ENCODE measurements at places on chromosomes 1 and 21. TPM values are rescaled to one million over a fixed set of nuclear protein-coding genes. Genes with fewer than 3 reads are reported as not detected.

GRCh38 chr1:27876341-27877114, 4.2 kb downstream of the THEMIS2 start:
- DNase-seq = no peak
- no peaks in the 10 kb centered on the region for H3K36me3 ChIP-seq
- H3K4me1 ChIP-seq = peaks cover 6% of the 10 kb centered on the region
- no peak overlapping the region for H3K4me3 ChIP-seq
- no peak overlapping the region for H3K27ac ChIP-seq

DNA sequence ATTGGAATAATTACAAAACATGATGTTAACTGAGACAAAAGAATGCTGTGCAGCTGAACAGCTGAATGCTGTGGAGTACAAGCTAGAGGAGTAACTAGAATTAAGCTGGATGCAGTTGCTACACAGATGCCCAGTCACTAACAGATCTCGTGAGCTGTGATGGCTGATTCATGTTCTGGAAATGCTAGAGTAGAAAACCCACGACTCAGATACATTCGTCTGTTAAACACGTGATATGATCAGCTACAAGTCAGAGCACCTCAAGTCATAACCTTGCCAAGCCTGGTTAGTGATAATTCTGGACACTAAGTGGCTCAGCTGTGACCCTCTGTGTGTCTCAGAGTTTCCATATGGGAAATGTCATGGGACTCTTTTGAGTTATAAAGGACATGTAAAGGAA, 89.7 kb upstream of the ESRRG start:
- H3K36me3 ChIP-seq = no peaks in the 10 kb centered on the region
- peaks cover 7% of the 10 kb centered on the region for H3K4me1 ChIP-seq
- no peak overlapping the region for H3K4me3 ChIP-seq

DNA sequence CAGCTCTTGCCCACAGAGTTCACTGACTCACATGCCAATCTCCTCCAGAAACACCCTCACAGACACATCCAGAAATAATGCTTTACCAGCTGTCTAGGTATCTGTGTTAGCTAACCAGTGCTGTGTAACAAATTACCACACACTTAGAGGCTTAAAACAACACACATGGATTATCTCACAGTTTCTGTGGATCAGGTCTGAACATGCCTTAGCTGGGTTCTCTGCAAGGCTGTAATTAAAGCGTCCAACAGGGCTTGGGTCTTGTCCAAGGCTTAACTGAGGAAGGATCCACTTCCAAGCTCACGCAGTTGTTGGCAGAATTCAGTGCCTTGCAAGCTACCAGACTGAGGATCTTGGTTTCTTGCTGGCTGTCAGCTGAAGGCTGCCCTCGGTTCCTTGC, 92.5 kb upstream of the RGS4 start:
- H3K36me3 ChIP-seq = no peaks in the 10 kb centered on the region
- no peak overlapping the region for H3K27ac ChIP-seq
- H3K27me3 ChIP-seq = no peaks in the 10 kb centered on the region
- H3K4me3 ChIP-seq = no peak overlapping the region
- peaks cover 4% of the 10 kb centered on the region for H3K4me1 ChIP-seq

GRCh38 chr1:87872189-87872588, 543.5 kb downstream of the LMO4 start:
- no peak for DNase-seq
- no peak overlapping the region for H3K4me3 ChIP-seq
- no peaks in the 10 kb centered on the region for H3K4me1 ChIP-seq
- H3K36me3 ChIP-seq = no peaks in the 10 kb centered on the region
- no peak overlapping the region for H3K27ac ChIP-seq

- H3K27ac ChIP-seq = no peak overlapping the region
- DNase-seq = no peak
- no peak overlapping the region for H3K4me3 ChIP-seq
- no peaks in the 10 kb centered on the region for H3K27me3 ChIP-seq
- no peaks in the 10 kb centered on the region for H3K4me1 ChIP-seq
Observed at GRCh38 chr1:6547301-6547700, 7.0 kb downstream of the NOL9 start.

GRCh38 chr1:7558921-7559869, 211.9 kb upstream of the VAMP3 start:
- no peak overlapping the region for H3K27ac ChIP-seq
- H3K27me3 ChIP-seq = peaks cover 13% of the 10 kb centered on the region
- no peaks in the 10 kb centered on the region for H3K36me3 ChIP-seq
- DNase-seq = no peak
- peaks cover 22% of the 10 kb centered on the region for H3K4me1 ChIP-seq

- H3K27me3 ChIP-seq = no peaks in the 10 kb centered on the region
- no peak overlapping the region for H3K4me3 ChIP-seq
- H3K27ac ChIP-seq = peak overlapping the region; percentile 35
- peaks cover 50% of the 10 kb centered on the region for H3K4me1 ChIP-seq
- no peak for DNase-seq
- H3K36me3 ChIP-seq = peaks cover 13% of the 10 kb centered on the region
Observed at GRCh38 chr1:59706303-59706599, 108.5 kb upstream of the HOOK1 start.

GRCh38 chr1:199545780-199546179, 481.7 kb upstream of the NR5A2 start:
- H3K27ac ChIP-seq = no peak overlapping the region
- no peaks in the 10 kb centered on the region for H3K36me3 ChIP-seq

GRCh38 chr1:3788756-3789420, 7.4 kb downstream of the LRRC47 start:
- H3K4me3 ChIP-seq = no peak overlapping the region
- H3K27me3 ChIP-seq = no peaks in the 10 kb centered on the region
- H3K4me1 ChIP-seq = peaks cover 5% of the 10 kb centered on the region
- no peak for DNase-seq

DNA sequence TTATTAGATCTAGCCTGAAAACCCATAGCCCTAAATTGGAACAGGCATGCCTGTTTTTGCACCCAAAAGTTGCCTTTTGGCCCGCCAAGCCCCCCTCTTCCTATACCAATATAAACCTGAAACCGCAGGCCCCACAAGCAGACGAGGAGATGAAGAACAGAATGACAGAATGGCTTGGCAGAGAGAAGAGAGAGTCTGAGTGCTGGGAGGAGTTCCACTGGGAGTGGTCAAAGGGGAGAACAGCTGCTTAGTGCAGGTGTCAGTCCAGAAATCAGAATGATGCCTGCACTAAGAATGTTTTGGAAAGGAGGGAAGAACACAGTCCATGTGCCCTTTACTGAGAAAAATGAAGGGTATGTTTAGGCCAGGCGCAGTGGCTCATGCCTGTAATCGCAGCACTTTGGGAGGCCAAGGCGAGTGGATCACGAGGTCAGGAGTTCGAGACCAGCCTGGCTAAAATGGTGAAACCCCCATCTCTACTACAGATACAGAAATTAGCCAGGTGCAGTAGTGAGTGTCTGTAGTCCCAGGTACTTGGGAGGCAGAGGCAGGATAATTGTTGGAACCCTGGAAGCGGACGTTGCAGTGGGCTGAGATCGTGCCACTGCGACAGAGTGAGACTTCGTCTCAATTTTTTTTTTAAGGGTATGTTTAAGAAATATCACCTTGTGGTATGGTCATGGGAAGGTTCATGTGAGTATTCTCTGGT, 9.4 kb downstream of the DYRK1A start:
- no peaks in the 10 kb centered on the region for H3K27me3 ChIP-seq
- H3K4me1 ChIP-seq = peaks cover 50% of the 10 kb centered on the region
- no peaks in the 10 kb centered on the region for H3K36me3 ChIP-seq
- no peak for DNase-seq
- peak overlapping the region; percentile 55 for H3K27ac ChIP-seq

DNA sequence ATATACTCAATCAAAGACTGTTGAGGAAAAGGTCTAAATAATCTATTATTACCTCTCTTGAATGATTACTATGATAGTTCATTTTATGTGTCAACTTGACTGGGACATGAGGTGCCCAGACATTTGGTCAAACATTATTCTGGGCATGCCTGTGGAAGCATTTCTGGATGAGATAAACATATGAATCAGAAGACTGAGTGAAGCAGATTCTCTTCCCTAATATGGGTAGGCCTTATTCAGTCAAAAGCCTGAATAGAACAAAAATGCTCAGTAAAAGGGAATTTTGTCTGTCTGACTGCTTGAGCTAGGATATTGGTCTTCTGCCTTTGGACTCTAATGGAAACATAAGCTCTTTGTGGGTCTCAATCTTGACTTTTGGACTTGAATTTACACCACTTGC, 73.3 kb upstream of the SOX13 start:
- no peak for DNase-seq
- peaks cover 4% of the 10 kb centered on the region for H3K36me3 ChIP-seq
- H3K4me3 ChIP-seq = no peak overlapping the region
- peaks cover 34% of the 10 kb centered on the region for H3K4me1 ChIP-seq
- H3K27ac ChIP-seq = no peak overlapping the region

DNA sequence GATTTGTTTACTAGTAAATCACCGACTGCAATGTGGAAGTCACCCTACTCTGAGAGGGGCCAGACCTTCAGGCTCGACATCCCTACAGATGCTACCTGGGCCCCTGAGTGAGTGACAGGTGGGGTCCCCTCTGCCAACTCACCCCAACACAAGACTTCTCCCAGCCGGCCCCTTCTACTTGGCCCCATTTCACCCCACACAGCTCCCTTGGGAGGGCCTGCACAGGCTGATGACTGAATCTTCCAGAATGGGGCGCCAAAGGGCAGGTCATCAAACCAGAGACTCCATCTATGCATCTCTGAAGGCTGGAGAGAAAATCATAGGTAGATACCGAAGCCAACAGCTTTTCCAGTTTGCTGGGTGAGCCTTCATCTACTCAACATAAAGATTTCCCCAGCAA, 9.4 kb upstream of the S100A8 start:
- peaks cover 20% of the 10 kb centered on the region for H3K27me3 ChIP-seq
- H3K36me3 ChIP-seq = no peaks in the 10 kb centered on the region
- H3K27ac ChIP-seq = no peak overlapping the region
- no peak overlapping the region for H3K4me3 ChIP-seq
- H3K4me1 ChIP-seq = no peaks in the 10 kb centered on the region

- no peak for DNase-seq
- no peak overlapping the region for H3K4me3 ChIP-seq
- H3K27ac ChIP-seq = peak overlapping the region; percentile 30
- H3K27me3 ChIP-seq = no peaks in the 10 kb centered on the region
- H3K36me3 ChIP-seq = peaks cover 46% of the 10 kb centered on the region
Observed at GRCh38 chr1:15065291-15065690, 88.3 kb upstream of the TMEM51 start.

GRCh38 chr1:20896826-20897225, 109.7 kb upstream of the HP1BP3 start:
- no peak overlapping the region for H3K4me3 ChIP-seq
- H3K27ac ChIP-seq = no peak overlapping the region
- peaks cover 14% of the 10 kb centered on the region for H3K36me3 ChIP-seq
- H3K4me1 ChIP-seq = peaks cover 10% of the 10 kb centered on the region
- no peak for DNase-seq

DNA sequence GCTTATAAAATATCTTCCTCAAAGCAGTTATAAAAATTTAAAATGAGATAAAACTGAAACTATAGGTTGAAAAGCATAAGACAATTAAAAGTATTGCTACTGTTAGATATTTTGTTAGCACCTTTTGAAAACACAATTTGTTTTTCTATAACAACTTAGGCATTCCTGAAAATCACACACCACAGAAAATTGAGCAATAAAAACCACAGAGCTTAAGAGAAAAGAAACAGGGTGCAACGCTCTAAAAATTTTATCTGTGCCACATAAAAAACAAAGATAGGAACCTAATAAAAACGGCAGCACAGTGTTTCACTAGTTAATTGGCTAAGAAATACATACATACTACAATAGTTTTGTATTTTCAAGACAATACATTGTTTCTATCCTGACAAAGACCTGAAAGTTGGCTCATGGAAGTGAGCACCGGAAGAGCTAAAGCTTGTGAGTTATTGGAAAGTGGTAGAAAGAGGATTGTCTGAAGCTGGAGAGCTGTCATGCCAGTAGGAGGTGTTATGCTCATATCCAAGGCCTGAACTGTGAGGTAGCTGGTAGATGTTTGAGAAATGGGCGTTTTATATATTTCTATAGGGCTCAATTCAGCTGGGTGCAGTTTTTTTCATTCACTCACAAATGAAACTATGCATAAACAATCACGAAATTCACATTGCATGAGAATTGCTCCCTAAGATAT, 45.8 kb downstream of the RGS7 start:
- no peak overlapping the region for H3K4me3 ChIP-seq
- no peak overlapping the region for H3K27ac ChIP-seq
- no peaks in the 10 kb centered on the region for H3K36me3 ChIP-seq
- no peak for DNase-seq
- no peaks in the 10 kb centered on the region for H3K4me1 ChIP-seq
- H3K27me3 ChIP-seq = no peaks in the 10 kb centered on the region

Gene CFHR4
- not detected for total RNA-seq

Gene ADCY10
- total RNA-seq = 0.47 TPM

Gene PARS2
- total RNA-seq = 7.7 TPM

Gene KRTCAP2
- 123 TPM for total RNA-seq

Gene KIAA0040
- 3.7 TPM for total RNA-seq

Gene HHAT
- total RNA-seq = 19.2 TPM

Gene CD244
- total RNA-seq = not detected

Gene AMY2A
- total RNA-seq = not detected

Gene SPAG17
- total RNA-seq = 2.7 TPM

Gene GPR52
- 1.7 TPM for total RNA-seq

Gene OR6N1
- total RNA-seq = not detected
